Substantia nigra (tissue), 51 donors: ENCODE measurements at places on chromosomes 16 and 17.

- no peak for DNase-seq
Observed at GRCh38 chr16:907842-908241, 62.9 kb downstream of the LMF1 start.

DNA sequence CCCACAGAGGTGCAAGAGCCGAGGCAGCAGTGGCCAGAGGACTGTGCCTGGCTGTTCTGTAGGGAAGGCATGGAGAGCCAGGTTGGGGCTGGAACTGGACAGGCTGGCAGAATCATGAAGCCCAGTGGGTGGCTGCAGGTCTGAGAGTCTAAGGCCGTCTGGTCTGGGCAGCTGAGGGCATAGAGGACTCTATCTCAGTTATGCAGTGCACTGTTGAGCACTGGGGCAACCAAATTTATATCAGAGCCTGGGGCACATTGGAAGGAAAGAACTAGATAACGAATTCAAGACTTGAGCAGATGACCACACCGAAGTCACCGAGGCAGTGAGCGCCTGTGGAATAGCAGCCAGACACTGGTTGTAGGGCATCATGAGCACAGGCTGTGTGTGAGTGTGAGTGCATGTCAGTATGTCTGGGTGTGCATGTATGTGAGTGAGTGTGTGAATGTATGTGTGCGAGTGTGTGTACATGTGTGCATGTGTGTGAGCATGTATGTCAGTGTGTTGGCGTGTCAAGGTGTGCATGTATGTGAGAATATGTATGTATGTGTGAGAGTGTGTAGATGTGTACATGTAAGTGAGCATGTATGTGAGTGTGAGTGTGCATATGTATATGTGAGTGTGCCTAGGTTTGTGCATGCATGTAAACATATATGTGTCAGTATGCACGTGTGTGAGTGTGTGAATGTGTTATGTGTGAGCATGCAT lies 37.0 kb downstream of the RGS9 start:
- DNase-seq = no peak

DNA sequence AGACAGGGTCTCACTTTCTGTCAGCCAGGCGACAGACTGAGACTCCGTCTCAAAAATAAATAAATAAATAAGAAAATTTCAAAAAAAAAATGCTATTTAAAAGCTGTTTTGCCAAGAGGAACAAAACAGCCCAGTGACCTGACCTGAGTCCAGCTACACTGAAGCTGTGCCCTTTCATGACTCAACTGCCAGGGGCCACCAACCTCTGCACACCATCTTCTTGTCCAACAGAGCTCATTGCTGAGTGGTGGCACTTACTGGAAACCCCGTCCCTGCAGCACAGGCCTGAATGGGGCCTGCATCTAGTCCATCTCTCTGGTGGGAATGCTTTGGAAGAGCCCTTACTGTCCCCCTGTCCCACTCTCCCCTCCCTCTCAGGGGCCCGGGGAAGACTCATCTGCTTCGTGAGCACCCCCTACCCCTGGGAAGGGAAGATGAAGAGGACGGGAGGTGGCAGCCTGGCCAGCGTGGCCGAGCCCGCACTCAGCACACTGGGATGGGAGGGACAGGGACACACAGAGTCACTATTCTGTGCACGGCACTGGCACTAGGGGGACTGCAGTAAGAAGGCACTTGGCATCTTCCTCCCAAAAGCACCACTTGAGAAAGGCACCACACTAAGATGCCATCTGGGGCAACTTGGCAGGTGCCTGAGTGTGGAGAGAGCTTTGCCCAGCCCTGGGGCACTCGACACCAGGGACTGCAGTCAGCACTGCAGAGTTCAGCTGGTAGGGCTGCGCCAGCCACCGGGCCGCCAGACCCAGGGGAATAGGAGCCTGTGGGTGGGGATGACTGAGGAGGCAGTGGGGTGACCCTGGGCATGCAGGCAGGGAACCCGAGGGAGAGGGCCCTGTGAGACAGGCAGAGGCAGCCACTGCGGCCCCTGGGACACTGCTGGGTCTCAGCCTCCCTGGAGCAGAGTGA lies 13.5 kb downstream of the FBXO31 start:
- no peak for DNase-seq

GRCh38 chr16:1261131-1261892 lies 5.4 kb downstream of the TPSD1 start:
- DNase-seq = no peak

DNA sequence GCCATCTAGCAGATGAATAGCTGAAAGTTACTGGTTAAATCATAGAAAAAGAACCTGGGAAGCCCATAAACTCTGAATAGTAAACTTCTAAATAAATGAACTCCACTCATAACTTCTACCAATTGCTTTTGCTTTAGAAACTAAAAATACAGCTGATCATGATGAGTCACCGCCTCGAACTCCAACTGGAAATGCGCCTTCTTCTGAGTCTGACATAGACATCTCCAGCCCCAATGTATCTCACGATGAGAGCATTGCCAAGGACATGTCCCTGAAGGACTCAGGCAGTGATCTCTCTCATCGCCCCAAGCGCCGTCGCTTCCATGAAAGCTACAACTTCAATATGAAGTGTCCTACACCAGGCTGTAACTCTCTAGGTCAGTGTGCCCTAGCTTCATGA lies 9.7 kb downstream of the KAT7 start:
- no peak for DNase-seq
